ENCODE measurements at places on chromosomes 3 and 15.

- DNase-seq, result no peak
Observed at GRCh38 chr15:80099241-80099640, 39.8 kb downstream of the ZFAND6 start.

DNA sequence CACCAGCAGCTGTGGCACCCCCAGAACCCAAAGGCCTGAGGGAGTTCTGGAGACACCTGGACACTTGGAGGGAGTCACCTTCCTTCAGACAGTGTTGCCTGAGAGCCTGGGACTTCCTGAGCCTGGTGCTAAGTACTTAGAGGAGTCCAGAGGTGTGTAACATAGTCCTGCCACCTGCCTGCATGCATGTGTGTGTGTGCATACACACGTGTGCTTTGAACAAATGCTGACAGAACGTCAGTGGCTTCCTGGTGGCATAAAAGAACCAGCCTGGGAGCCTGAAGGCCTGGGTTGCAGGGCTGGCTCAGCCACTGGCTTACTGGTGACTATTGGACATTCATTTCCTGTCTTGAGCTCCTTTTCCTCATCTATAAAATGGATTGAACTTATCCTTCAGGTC lies 3.2 kb upstream of the CPN2 start:
- DNase-seq, result no peak

DNA sequence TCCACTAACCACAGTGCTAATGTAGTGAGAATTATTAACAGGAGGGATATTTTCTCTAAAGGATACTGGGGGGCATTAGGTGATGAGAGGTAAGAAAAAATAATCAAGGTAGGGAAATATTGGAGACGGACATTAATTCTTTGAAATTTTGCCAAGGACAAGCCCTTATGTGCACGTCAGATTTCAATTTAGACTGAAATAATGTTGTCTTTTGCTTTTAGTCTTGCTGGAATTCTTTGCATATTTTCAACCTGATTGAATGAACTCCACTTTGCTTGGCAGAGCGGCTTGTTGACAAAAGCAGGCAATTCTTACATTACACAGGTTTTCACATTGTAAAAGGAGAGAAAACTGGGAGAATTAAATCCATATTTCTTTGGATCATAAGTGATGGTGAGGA lies 25.0 kb upstream of the C3orf52 start:
- DNase-seq, result no peak

- no peak for DNase-seq
Observed at GRCh38 chr15:51253366-51253765, 85.0 kb downstream of the CYP19A1 start.

- DNase-seq, result no peak
Observed at GRCh38 chr3:7739754-7740153, 761.9 kb upstream of the LMCD1 start.

DNA sequence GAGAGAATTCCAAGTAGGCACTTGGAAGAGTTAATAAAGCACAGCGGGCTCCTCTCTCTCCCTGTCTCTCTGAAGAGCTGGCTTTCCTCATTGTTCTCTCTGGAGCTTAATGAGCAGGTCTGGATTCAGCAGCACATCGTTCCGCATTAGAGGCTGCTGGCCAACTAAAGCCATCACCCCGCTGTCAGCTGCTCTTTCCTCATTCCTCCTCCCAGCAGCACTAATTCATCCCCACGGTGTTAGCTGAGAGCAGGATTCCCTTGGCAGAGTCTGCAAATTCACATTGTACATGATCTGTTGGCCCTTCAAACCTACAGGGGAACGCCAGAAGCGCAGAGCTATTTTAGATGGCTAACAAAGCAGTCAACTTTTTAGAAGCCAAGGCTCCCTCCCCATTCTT lies 44.2 kb downstream of the SGO1 start:
- no peak for DNase-seq

Measured in CD4-positive, alpha-beta T cell treated with Interleukin-2 at 100 ng/mL for 4 hours (primary cell).